CD8-positive, alpha-beta memory T cell (primary cell): ENCODE measurements at places on chromosomes 1 and 21. TPM values are rescaled to one million over a fixed set of nuclear protein-coding genes. Genes with fewer than 3 reads are reported as not detected.
A peak's percentile ranks its signal among the peaks of the same experiment; 100 is the strongest.

DNA sequence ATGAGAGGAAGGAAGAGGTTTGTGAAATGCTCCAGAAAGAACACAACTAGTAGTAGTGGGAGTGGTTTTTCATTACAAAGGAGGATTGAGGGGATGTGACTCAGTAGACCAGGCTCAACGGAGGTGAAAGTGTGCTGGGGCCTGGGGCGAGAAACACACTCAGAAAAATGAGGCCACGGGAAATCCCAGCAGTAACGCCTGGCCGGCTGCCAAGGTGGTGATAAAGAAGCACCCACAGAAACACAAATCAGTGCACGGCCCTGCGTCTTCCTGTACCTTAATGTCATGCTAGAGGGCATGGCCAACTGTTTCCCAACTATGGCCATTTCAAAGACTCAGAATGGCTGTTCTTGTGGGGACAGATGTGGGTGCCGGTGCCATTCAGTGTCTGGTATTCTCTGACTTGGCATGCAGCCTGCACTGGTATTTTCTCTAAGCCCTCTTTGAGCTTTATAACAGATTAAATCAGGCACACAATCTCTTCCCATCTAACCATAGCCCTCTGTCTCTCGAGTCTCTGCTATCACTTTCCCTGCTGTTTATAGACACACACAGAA lies 38.2 kb downstream of the URB2 start:
- H3K4me3 ChIP-seq: no peak overlapping the region
- peaks cover 3% of the 10 kb centered on the region for H3K36me3 ChIP-seq
- no peaks in the 10 kb centered on the region for H3K27me3 ChIP-seq
- H3K27ac ChIP-seq: no peak overlapping the region

GRCh38 chr1:206721454-206721853 lies 36.7 kb downstream of the MAPKAPK2 start:
- no peak for DNase-seq
- H3K27me3 ChIP-seq: no peaks in the 10 kb centered on the region
- no peak overlapping the region for H3K27ac ChIP-seq
- no peaks in the 10 kb centered on the region for H3K36me3 ChIP-seq

KLHDC7A gene
- total RNA-seq: not detected

- peaks cover 32% of the 10 kb centered on the region for H3K4me1 ChIP-seq
- peaks cover 9% of the 10 kb centered on the region for H3K36me3 ChIP-seq
- peak overlapping the region; percentile 91 for H3K27ac ChIP-seq
- peak overlapping the region; percentile 94 for H3K4me3 ChIP-seq
- H3K27me3 ChIP-seq: no peaks in the 10 kb centered on the region
Observed at GRCh38 chr1:46301808-46302640, 1.4 kb downstream of the LRRC41 start.

RNF207 gene
- total RNA-seq: 10.8 TPM

GRCh38 chr1:203354246-203354645 lies 3.3 kb upstream of the FMOD start:
- H3K4me1 ChIP-seq: no peaks in the 10 kb centered on the region
- H3K27ac ChIP-seq: no peak overlapping the region
- H3K36me3 ChIP-seq: no peaks in the 10 kb centered on the region
- DNase-seq: no peak
- no peak overlapping the region for H3K4me3 ChIP-seq

RBP7 gene
- total RNA-seq: not detected

DNA sequence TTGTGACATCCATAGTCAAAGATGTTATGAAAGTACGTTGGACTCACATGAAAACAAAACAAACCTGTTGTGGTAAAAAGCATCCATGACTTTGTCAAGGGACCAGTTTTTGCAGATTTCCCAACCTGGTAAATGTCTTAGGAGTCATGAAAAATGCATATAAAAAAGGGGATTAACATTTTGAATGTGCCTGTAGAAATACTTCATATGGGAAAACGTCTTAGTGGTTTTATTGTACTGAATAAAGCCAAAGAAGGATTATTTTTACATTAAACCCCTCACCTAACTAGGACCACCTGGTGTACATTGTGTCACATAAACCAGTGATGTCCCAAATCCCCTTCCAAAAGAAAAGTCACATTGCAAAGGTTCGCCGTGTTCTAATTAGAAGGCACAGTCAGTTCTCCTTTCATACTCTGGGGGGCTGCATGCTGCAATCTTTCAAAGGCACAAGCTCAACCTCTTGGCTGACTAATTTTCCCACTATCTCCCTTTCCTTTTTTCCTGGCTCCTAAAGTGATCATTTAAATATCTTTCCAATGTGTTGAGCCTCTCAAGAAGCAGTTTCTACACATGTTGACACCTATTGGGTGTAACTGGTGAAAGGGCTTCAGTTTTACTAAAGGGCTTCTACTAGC lies 119.8 kb upstream of the SPAG17 start:
- DNase-seq: no peak
- H3K27me3 ChIP-seq: no peaks in the 10 kb centered on the region
- H3K36me3 ChIP-seq: no peaks in the 10 kb centered on the region
- H3K4me3 ChIP-seq: no peak overlapping the region
- no peaks in the 10 kb centered on the region for H3K4me1 ChIP-seq
- no peak overlapping the region for H3K27ac ChIP-seq

HPDL gene
- 42.4 TPM for total RNA-seq

- peak overlapping the region; percentile 29 for H3K4me3 ChIP-seq
- H3K27me3 ChIP-seq: no peaks in the 10 kb centered on the region
- DNase-seq: no peak
- no peak overlapping the region for H3K27ac ChIP-seq
- H3K36me3 ChIP-seq: no peaks in the 10 kb centered on the region
Observed at GRCh38 chr1:221782970-221783369, 41.1 kb upstream of the DUSP10 start.

TRNP1 gene
- total RNA-seq: 0.73 TPM

ALPL gene
- total RNA-seq: not detected

- H3K27me3 ChIP-seq: no peaks in the 10 kb centered on the region
- H3K4me3 ChIP-seq: no peak overlapping the region
- no peak overlapping the region for H3K27ac ChIP-seq
- DNase-seq: no peak
- no peaks in the 10 kb centered on the region for H3K4me1 ChIP-seq
- no peaks in the 10 kb centered on the region for H3K36me3 ChIP-seq
Observed at GRCh38 chr1:199573047-199573446, 454.5 kb upstream of the NR5A2 start.
